CD8-positive, alpha-beta T cell (primary cell): ENCODE measurements at places on chromosomes 1 and 21. TPM values are rescaled to one million over a fixed set of nuclear protein-coding genes. Genes with fewer than 3 reads are reported as not detected.
A peak's percentile ranks its signal among the peaks of the same experiment; 100 is the strongest.

CFHR3 gene
- total RNA-seq = not detected

DNA sequence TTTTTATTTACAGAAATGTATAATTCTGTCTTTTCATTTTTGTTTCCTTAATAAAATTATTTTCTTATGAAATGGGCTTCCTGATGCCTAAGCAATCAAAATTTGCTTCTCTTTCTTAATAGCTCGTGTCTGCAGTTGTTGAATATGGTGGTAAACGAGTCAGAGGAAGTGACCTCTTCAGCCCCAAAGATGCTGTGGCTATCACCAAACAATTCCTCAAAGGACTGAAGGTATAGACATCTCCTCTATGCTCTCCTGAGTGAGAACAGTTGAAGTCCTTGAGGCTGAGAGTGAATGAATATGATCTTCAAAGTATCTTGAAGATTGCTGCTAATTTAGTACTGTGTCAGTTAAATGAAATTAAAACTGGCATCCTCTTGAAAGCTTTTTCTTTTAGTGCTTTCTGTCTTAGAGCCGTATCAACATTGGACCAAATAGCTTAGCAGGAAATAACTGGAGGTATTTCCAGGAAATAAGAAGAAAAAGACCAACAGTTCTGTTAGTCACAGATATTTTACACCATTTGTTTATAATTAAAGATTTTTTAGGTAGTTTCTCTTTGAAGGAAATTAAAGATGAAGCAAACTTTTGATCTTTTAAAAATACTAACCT is 24.7 kb downstream of the VPS45 start:
- DNase-seq = no peak

MAN1C1 gene
- total RNA-seq = 25.7 TPM

RGS18 gene
- total RNA-seq = not detected

FAM151A gene
- total RNA-seq = not detected

- DNase-seq = no peak
Measured at GRCh38 chr1:202274611-202275010, 67.1 kb downstream of the UBE2T start.

PEF1 gene
- total RNA-seq = 36.6 TPM

GUCA2A gene
- total RNA-seq = not detected

DNA sequence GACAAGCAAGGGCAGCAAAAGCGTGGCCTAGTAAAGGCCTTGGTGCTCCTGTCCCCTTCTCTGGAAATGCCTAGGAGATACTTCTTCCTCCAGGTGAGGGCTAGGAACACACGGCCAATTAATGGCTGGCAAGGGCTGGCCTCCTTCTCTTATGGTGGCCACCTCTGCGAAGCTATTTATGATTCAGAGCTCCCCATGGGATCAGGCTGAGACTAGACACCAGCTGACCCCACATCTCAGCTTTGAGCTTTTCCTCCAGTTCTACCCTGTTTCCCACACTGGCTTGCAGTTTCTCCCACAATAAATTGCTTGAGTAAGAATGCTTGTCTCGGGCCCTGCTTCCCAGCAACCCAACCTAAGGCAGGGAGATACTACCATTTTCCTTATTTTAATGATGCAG is 53.7 kb downstream of the CAMK2N1 start:
- no peak for DNase-seq

DNA sequence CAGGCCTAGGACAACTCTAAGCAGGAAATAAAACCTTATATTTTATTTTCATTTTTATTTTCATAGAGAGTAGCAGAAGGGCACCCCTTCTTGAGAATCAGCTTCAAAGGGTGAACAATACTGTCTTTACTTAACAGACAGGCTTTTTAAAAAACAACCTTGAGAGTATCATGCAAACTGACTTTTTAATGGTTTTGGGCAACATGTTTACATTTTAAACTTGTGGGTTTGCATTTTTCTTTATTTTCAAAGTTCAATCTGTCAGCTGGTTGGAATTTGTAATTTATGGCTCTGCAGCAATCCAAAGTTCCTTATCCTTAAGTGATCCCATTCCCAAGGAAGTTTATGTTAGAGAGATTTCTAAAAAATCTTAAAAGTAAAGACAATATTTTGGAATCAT is 392.3 kb upstream of the ADAMTS5 start:
- DNase-seq = no peak

GRCh38 chr1:178183796-178184195 is 89.9 kb downstream of the RASAL2 start:
- DNase-seq = no peak

DNA sequence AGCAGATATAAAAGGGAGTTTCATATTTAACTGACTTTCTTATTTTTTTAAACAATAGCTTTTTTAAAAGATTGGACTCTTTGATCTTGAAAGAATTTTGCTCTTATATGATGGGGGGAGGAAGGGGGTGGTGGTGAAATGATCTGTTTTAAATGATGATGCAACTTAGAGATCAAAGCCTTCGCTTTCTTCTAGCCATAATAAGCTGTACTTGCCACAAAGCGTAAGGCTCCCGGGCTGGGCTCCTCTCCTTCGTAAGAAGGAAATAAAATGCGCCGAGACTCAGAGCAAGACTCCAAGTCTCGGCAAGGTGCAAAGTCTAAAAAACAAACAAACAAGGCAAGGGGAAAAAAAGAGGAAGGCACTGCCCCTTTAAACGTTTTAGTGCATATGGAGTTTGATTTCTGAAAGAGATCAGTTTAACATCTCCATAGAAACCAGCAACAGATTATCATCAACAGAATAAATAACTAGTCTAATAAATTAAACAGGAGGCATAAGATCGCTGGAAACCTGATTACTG is 3.3 kb downstream of the CASZ1 start:
- DNase-seq = peak; percentile 14

DNA sequence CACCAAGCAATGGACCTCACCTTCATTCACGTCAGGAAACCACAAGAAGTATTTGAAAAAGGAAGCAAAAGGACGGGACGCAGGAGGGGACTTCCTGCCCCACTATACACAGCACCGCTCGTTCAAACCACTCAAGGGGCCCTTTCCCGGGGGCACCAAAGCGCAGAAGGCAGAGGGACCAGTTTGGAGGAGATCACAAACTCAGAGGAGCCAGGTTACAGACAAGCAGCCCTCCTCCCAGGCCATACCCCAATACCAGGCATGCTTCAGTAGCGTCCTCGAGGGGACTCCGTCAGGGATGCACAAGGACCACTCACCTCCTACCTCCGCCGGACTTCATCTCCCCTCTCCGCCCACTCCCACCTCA is 685 bp downstream of the CRTC2 start:
- peak; percentile 53 for DNase-seq

- DNase-seq = no peak
Measured at GRCh38 chr21:42395905-42396651, at the start of gene TMPRSS3. TMPRSS3 (minus strand) TSS chr21:42396052; CDS start chr21:42395417, 635 bp downstream.

DNA sequence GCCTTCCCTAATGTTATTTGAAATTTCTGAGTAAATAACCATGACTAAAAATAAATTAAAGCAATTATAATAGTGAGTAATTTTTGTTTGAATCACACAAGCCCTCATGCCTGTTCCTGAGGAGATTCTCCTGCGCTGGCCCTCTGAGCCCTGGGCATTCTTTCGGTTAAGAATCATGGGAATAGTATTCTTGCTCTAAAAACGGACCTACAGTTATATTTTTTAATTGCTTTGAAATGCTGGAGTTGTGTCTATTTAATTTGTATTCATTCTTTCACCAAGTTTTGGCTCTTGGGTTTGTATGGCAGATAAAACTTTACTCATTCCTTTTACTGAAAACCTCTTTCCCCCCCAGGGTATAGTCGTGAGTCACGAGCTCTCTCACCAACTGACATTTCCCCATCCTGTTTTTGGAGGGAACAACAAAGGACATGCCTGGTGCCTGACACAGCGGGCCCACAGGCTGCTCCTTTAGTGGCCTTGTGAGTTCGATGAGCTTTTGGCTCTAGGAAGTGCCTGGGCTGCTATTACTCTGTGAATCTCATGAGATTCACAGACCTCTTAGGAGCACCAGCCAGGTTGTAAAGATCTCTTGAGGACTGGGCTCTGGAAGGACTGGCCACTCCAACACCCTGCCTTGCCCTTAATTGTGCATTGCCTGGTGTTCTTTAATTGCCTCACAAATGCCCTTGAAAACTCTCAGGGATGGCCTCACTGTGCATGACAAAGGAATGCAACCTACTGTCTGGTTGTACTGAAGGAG is 58.6 kb downstream of the DDR2 start:
- DNase-seq = no peak

DNA sequence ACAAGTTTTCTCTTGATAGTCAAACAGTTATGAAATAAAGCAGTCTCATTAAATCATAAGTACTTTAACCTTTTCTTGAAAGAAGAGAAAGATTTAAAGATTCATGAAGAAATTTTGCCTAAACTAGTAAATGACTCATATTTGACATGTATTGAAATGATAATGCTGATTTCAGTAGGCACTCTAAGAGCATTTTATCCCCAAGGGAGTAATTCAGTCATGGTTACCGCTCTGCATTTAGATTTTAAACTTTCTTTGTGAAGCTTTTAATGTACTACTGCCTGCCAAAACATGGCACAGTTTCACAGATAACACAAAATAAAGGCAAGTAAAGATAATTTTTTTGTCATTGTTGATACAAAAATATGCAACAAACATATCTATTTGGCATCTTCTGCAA is 6.8 kb downstream of the USH2A start:
- no peak for DNase-seq

DNA sequence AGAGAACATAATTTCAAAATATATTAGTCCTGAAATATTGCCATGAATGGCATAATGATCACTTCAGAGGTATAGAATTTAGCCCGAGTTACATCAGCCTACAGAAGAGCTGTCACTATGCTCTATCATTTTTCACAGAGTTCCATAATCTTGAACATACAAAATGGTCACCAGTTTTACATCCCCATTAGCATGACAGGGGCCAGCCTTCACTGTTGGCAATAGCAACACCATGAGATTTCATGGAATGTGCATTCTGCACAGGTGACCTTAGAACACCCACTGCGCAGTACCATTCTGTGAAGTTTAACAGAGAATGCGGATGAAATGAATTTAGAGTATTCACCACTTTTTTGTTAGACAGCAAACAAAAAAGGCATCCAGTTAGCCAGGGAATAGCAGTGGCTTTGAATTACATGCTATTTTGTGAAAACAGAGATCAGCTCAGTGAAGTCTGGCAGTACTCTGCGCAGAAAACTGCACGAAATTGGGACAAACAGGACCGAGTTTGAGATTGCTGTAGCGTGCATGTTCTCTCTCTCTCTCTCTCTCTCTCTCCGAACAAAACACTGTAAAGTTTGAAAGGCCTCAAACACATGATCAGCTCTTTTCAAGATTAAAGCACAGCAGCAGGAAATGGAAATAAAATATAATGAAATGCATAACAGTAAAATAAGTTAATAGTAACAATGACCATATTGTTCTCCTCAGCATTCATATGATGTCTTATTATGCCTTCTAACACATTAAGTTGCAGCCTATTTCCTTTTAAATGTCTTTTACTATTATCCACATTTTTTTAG is 349.3 kb downstream of the USH2A start:
- DNase-seq = no peak

GRCh38 chr1:246641394-246641793 is 75.1 kb downstream of the CNST start:
- no peak for DNase-seq
